ENCODE measurements at places on chromosomes 11 and 22.

DNA sequence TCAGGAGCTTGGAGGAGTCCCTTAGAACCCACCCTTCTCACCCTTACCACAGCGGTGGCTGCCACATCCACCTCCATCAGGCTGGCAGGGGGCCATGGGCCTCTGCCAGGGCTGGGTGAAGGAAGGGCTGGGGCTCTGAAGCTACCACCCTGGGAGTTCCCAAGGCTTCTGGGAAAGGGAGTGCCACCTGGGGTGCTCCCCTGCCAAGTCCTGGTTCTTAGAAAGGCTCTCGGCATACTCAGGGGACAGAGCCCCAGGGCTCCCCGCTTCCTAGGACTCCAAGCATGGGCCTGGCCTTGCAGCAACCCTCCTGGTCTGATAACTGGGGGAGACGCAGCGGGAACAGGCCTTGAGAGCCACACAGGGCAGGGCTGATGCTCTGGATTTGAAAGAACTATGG is 438 bp upstream of the PLA2G3 start:
- DNase-seq = no peak

DNA sequence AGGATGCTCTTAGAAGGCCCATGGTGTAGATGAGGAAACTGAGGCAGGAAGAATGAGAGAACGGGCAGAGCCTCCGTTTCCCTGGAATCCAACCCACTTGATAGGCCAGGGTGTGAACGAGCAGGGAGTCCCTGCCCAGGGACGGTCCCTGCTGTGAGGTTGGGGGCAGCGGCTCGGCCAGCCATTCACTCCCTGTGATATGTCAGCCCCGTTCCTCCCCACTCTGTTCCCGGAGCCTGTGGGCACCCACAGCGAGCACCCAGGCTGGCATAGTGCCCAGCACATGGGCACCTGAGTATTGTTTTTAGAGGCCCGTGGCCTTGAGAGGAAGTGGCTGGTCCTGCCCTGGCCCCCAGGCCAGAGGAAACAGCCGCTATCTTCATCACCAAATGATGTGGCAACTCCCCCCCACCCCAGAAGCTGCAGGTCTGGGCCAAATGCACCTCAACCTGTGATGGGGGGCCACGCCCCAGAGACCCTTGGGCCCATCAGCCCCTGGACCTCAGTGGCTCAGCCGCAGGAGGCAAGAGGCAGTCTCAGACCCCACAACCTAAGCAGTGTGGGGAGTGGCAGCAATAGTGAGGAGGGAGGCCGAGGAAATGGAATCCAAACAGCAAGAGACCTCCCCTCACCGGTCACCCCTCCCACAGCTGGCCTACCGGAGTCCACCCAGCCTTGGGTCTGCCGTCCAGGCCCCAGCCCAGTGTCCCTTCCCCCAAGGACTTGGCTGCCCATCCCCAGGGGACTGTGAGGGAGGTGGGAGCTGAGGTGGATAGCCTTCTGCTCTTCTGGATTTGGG is 2.1 kb downstream of the ALDH3B1 start:
- no peak for DNase-seq

- DNase-seq = no peak
Measured at GRCh38 chr11:60084631-60085273, 3.7 kb upstream of the MS4A2 start.

DNA sequence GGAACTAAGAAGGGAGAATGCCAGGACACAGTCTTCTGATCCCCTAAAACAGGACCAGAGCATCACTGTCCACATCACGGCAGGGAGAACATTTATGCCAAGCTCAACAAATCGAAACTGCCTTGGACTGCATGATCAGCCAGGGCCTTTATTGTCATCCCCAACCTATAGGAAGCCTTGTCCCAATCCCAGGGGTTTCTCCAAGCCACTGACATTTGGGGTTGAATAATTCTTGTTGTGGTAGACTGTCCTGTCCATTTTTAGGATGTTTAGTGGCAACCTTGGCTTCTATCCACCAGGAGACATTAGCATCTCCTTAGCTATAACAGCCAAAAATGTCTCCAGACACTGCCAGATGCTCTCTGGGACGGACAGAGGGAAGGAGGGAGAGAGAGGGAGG is 37.1 kb downstream of the RPL27A start:
- no peak for DNase-seq

GRCh38 chr22:49833340-49834007 is 5.8 kb upstream of the BRD1 start:
- peak; percentile 39 for DNase-seq

- peak; percentile 9 for DNase-seq
Measured at GRCh38 chr11:57343825-57344224, 5.7 kb downstream of the P2RX3 start.

GRCh38 chr11:64085906-64086257 is 50.2 kb downstream of the FLRT1 start:
- no peak for DNase-seq

DNA sequence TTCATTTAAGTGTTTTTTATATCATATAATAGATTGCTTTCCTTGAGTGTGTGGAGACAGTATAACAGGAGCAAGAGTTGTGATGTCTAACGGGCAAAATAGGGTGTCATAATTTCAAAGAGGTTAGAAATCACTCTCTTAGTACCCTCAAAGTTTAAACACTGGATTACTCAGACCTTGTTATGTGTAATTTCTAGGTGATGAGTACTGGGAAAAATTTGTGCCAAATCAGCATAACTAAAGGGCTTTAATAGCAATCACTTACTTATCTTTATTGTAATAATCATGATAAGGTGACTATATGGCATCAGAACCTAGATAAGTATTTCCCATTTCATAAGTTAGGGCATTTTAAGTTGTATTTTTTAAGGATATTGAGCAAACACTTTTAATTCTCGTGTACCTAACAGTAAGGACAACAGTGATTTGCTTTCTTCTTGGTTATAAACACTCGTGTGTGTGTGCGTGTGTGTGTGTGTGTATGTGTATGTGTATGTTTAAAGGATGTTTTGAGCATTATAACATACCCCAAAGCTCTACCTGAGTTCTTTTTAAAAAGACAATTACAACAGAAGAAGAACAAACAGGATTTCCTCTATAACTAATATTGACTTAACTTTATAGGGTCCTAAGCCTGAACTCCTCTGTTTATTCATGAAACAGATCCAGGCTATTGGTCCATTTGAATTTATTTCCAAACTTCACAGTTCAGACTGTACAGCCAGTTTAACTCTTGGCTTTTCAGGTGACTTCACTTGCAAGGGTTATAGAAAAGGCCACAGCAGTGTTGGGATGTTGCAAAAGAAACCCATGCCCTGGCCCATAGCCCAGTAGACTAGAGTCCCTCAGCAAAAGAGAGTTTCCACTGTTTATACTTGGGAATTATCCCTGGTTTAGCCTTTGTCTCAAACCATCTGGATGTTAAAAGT is 23.7 kb upstream of the PDE3B start:
- DNase-seq = no peak

GRCh38 chr22:40300884-40301672 is 45.2 kb upstream of the ADSL start:
- no peak for DNase-seq

- DNase-seq = no peak
Measured at GRCh38 chr11:44057340-44057739, 8.7 kb upstream of the ACCS start.

- DNase-seq = no peak
Measured at GRCh38 chr11:118527109-118527508, at the start of gene TTC36. Gene TTC36 (plus strand): TSS chr11:118527474. CDS start chr11:118527495, 21 bp downstream.

DNA sequence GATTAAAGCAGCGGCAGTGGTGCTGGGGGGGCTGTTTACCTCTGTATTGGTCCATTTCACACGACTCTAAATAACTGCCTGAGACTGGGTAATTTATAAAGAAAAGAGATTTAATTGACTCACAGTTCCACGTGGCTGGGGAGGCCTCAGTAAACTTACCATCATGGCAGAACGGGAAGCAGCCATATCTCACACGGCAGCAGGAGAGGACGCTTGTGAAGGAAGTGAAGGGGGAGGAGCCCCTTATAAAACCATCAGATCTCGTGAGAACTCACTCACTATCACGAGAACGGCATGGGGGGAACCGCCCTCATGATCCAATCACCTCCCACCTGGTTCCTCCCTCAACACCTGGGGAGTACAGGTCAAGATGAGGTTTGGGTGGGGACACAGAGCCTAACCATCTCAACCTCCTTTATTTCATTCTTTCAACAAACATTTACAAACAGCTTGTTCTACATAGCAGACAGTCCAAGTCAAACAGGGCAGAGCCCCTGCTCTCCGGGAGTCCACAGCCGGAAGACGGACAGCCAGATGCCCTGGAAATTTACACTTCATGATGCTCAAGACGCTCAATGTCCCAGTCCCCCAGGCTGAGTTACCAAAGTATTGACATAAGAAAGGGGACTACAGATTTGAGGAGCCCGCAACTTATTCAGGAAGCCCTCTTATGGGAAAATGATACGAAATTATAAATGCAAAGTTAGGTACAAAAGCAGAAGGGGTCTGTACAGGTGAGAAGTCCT is 26.3 kb upstream of the HMGXB4 start:
- DNase-seq = no peak

- no peak for DNase-seq
Measured at GRCh38 chr11:70519117-70519516, 120.8 kb downstream of the CTTN start.
